ENCODE measurements at places on chromosomes 6 and 20.

GRCh38 chr20:63736893-63737694 is 630 bp downstream of the LIME1 start:
- no peak for DNase-seq

GRCh38 chr20:3188823-3189413 is 15.6 kb downstream of the DDRGK1 start:
- DNase-seq, result no peak

GRCh38 chr6:125277838-125278237 is 23.9 kb downstream of the HDDC2 start:
- no peak for DNase-seq

DNA sequence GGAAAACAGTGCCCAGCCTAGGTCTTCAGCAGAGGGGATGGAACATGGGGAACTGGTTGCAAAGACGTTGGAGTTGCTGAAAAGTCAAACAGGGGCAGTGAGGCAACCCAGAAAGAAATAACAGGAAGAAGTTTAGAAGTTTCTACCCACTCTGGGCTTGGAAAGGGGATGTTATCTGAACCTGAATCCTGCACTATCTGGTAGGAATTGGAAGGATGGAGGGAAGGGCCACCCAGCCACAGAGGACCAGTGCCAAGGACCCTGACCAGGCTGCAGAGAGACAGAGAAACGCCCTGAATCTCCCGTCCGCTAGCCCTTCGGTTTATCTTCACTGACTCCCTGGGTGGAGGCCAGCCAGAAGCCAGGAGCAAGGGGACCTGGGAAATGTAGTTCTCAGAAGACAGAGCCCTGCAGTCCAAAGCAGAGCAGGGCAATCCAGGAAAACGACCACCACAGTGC is 217.3 kb upstream of the RREB1 start:
- no peak for DNase-seq

DNA sequence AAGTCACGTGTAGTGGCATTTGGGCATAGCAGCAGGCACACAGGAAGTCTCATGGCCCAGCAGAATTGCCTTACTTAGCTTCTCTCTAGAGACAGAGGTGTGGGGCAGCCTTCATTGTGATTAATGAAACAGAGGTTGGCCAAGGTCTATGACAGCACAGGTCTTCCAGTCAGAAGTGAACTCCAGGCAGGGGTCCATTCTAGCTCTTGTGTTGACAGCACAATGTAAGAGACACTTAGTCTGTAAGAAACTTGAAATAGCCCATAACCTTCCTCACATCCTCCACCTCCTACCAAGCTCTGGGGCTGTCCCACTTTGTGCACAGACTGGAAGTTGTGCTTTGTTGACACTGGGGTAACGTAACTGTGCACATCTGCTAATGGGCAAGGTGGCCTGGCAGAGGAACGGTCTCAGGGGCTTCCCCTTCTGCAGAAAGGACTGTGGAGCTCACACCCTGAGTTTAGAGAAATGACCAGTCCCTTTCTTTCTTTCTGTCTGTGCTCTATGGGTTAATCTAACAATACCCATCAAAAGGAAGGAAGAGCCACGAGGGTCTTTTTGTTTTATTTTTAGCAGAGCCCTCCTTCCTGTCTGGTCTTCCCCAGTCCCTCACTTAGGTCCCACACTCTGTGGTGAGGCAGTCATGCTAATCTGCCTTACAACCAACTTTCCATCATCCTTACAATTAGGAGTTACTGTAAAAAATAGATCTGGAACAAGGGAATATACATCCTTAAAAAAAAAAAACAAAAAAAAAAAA is 35.6 kb upstream of the TAGAP start:
- no peak for DNase-seq

- no peak for DNase-seq
Measured at GRCh38 chr6:134911547-134911946, 38.4 kb downstream of the ALDH8A1 start.

- no peak for DNase-seq
Measured at GRCh38 chr6:92231171-92231701, 1188.1 kb downstream of the EPHA7 start.

DNA sequence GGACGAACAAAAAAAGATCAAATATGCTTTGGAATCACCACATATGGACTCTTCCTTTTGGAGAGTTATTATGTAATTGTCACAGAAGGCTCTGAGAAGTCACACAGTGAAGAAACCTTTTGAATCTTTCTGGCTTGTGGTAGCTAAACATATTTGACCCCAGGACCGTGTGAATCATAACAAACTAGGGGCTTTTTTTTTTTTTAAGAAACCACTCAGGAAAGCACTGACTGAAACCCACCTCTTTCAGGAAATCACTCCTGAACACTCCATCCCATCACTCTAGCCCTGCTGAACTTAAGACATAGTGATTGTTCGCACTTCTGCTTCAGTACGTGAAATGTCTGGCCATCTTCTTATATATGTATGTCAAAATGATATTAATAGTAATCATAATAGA is 495.9 kb upstream of the ARID1B start:
- no peak for DNase-seq

GRCh38 chr20:51958099-51959065 is 156.1 kb upstream of the SALL4 start:
- no peak for DNase-seq

- no peak for DNase-seq
Measured at GRCh38 chr6:51464956-51465355, 622.5 kb downstream of the PKHD1 start.

DNA sequence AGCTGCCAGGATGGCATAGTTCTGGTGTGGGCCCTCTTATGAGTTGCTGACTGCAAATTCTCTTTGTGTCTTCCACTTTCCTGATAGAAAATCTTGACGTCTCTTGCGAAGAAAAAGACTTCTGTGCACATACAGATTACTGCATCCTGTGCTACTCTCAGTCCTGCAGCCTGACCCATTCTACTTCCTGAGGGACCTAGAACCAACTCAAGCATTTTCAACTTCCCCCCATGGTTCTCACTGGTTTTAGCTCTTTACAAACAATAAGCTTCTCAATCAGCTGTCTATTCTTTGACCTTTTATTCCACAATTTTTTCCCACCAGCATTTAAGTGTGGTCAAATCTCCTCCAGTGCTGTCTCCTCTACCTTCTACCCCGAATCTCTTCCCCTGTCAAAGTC is 13.4 kb upstream of the KLHL32 start:
- no peak for DNase-seq

GRCh38 chr6:118641042-118641441 is 10.3 kb downstream of the CEP85L start:
- no peak for DNase-seq

DNA sequence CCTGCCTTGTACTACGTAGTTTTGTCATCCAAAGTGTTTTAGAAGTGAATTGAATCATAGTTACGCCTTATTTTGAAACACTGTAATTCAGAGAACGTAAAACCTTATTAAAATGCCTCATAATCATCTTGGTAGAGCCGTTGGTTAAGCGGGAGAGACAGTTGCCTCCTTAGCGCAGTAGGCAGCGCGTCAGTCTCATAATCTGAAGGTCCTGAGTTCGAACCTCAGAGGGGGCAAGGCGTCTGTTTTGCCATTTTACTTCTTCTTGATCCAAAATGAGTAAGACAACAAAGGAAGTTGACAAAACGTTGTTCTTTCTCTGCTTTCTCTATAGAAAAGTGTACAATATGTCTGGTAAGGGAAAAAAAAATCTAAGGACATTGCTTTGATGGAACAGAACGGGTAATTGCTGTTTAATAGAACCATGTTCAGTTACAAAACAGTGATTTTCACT is 20.7 kb upstream of the TRIM27 start:
- DNase-seq, result peak; percentile 58

DNA sequence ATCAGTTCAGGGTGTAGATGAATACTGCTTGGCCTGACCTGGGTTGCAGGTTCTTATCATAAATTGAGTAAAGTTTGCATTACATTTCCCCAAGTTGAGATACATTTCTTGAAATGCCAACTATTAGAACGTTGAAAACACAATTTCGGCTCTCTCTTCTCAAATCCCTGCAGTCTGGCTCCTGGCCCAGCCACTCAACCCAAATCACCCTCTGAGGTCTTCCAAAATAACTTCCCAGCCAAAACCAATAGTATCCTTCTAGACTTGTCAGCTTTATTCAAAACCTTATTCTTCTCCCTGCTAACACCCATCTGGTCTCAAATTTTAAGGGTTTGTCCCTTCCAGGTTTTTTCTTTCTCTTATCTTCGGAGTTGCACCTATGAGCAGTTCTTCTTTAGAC is 263.6 kb downstream of the EYA4 start:
- no peak for DNase-seq

- DNase-seq, result no peak
Measured at GRCh38 chr6:153405931-153406330, 274.8 kb upstream of the RGS17 start.

DNA sequence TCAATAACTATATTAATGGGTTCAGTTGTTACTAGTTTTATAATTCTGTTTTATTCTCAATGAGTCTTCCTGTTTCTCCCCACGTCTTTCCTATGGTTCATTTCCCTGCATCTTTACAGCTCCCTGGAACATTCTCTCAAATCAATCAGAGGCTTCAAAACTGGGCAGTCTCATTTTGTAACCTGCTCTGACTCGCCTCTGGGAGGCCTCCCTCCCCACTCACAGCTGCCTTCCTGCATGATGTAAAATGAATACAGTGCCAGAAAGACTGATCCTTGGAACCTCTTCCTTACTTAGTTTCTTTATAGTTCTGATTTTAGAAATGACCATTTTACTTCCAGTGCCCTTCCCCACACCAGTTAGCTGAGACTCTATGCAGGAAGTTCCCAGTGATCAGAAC is 103.9 kb downstream of the ESR1 start:
- DNase-seq, result no peak

GRCh38 chr20:51763965-51764602 is 4.1 kb downstream of the ATP9A start:
- DNase-seq, result no peak

DNA sequence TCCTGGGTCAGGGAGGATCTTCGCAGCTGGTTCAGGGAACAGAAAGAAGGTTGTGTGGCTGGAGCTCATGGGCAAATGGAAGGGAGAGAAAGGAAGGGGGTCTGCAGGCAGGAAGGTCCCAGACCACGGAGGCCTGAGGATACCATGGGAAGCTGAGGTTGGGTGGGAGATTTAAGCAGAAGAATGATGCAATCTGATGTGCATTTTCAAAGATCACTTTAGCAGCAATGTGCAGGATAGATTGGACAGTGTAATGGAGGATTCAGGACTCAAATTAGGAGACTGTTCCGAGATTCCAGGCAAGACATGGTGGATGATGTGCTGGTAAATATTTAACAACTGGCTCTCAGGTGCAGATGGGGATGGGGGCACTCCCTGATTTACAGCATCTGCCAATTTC is 5.8 kb upstream of the RRBP1 start:
- DNase-seq, result no peak

DNA sequence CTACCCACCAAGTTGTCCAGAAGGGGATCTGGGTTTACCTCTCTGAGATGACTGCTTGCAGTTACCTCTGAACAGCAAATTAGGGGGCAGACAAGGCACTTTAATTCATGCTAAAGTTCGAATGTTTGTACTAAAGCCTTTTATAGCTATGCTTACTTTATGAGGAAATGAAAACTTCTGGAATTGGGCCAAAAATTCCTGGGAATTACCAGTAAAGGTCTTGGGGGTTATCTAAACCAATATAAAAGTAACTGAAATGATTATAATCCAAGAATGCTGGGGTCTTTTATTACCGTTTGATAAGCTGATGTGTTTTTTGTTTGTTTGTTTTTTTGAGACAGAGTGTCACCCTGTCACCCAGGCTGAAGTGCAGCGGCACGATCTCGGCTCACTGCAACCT is 7.9 kb upstream of the LZTS3 start:
- no peak for DNase-seq

DNA sequence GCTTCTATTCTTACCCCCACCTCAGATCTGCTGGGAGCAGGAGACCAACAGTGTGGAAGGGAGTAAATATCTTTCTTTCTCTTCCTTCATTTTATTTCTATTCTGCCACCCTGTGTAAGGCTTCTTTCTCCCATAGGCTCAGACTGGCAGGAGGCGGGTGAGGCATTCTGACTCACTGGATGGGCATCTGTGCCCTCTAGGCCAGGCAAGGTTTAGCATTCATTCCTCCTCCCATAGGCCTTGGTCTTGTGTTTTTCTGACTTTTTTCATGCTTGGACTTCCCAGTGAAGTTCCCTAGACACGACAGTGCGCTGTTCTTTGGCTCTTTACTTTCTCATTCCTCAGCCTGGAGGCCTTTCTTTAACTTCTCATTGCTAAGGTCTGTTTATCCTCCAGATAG is 235.2 kb downstream of the SYNE1 start:
- DNase-seq, result no peak

DNA sequence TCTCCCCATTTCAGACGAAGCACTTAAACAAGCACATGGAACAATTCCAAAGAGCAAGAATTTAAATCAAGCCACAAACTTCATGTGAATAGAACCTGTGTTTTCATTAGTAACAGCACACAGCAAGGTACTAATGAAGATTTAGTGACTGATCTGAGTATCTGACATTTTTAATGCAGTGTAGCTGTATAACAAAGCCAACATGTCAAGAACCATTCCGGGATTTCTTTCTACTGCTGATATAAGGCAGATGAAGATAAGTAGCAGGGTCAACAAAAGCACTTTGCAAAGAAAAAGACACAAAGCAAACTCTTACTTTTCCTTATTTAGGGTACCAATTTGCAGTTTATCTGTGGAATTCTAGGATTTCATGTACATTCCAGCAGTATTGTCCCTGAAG is 11.3 kb downstream of the SLC17A5 start:
- no peak for DNase-seq

DNA sequence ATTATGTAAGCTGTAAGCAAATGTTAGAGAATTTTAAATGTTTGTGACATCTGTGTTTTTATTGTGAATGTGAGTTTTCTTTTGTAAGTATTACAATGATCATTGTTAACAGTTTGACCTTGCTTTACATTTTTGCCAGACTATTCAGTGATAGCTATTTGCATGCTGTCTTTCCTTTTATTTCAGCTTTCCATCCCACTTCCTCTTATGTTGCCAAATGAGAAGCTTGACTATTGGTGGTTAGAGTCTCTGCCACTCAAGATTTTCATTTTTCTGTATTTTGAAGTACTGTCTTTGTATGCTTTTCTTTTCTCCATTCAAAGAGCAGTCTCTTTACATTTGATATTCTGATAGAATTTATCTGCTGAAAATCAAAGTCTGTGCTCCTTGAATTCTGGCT is 104.1 kb downstream of the PRIM2 start:
- DNase-seq, result no peak

- DNase-seq, result no peak
Measured at GRCh38 chr6:43825187-43826115, 55.4 kb downstream of the VEGFA start.

DNA sequence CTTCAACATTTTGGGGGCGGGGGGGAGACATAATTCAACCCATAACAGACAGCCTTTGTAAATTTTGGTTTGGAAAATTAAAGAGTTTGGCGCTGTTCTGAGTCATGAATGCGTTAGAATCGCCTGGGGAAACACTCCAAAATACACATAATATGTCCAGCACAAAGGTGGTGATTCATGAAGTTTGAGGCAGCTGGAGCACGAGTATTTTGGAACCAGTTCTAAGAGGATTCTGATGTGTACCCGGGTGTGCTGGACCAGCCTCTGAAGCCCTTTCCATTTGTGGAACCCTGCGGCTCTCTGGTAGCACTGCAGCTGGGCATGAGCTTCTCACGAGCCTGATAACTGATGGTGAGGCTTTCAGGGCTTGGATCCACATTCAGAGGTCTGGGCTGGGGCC is 4.7 kb downstream of the GMPR start:
- DNase-seq, result no peak
